GM20000 (cell line): ENCODE measurements at places on chromosomes 7 and 10.

- no peak for DNase-seq
Observed at GRCh38 chr10:99782447-99783286, at the start of gene ABCC2. TSS of gene ABCC2 (plus strand) at chr10:99782640. CDS start at chr10:99782845, 205 bp downstream.

- no peak for DNase-seq
Observed at GRCh38 chr7:48067475-48067874, 21.6 kb upstream of the UPP1 start.

GRCh38 chr10:106147021-106147420, 1017.5 kb downstream of the SORCS1 start:
- DNase-seq: no peak

GRCh38 chr10:116029826-116030225, 243.2 kb downstream of the GFRA1 start:
- no peak for DNase-seq

GRCh38 chr10:59234816-59235429, 58.5 kb downstream of the PHYHIPL start:
- DNase-seq: no peak
